ENCODE measurements at places on chromosomes 6 and 20.
A peak's percentile ranks its signal among the peaks of the same experiment; 100 is the strongest.

DNA sequence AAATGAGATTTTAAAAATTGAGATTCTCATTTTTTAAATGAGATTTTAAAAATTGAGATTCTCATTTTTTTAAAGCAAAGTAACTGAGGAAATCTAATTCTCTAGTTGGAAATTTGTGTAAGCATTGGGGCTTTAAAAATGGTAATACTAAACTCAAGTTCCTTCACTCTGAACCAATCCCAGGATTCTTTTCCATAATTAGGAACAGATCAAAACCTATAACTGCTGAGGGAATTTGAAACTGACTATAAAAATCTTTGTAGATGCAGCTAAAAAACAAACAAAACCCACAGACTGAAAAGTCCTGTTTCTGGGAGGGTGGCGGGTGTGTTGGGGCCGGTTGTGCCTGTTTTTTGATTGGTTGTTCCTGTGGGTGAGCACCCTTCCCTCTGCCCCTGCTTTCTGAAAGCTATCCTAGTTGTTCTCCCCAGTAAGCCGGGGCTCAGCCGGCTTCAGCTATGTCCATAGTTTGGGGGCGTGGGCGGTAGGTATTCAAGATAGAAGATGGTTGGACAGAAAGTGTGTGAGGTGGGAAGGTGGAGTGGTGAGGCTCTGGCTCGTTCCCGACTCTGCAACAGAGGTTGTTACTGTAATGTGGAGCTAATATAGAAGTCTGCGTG lies 49.3 kb downstream of the GFRA4 start:
- DNase-seq = no peak

DNA sequence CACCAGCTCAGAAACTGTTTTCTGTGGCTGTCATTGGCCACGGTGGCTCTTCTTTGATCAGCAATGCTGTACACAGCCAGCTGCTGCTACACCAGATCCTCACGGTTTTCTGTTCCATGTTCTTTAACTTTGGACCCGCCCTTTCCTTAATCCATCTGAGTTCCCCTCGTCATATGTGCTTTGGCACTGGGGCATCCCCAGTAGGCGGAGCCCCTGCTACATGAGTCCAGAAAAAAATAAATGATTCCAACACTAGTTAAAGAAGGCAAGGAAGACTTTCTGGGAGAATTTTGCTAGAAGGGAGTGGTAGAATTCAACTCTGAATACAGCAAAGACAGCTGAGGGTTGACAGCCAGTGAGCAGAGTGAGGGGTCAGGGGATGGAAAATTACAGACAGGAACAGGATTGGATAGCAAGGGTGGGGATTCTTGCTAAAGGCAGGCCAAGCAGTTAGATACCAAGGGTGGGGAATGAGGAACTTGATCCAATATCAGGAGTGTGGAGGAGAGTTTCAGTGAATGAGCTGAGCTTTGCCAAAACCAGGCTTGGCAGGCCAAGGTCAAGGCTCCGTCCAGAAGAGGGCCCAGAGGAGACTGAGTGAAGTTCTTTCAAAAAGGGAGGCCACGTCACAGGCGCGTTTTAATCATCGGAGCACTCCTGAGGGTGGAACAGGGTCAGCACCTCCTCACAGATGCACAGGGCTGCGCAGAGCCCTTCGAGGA lies 391.8 kb downstream of the CDH4 start:
- DNase-seq = no peak

GRCh38 chr6:166697113-166697512 lies 70.1 kb upstream of the RPS6KA2 start:
- no peak for DNase-seq

- DNase-seq = no peak
Observed at GRCh38 chr6:13066050-13066449, 262.3 kb downstream of the TBC1D7 start.

DNA sequence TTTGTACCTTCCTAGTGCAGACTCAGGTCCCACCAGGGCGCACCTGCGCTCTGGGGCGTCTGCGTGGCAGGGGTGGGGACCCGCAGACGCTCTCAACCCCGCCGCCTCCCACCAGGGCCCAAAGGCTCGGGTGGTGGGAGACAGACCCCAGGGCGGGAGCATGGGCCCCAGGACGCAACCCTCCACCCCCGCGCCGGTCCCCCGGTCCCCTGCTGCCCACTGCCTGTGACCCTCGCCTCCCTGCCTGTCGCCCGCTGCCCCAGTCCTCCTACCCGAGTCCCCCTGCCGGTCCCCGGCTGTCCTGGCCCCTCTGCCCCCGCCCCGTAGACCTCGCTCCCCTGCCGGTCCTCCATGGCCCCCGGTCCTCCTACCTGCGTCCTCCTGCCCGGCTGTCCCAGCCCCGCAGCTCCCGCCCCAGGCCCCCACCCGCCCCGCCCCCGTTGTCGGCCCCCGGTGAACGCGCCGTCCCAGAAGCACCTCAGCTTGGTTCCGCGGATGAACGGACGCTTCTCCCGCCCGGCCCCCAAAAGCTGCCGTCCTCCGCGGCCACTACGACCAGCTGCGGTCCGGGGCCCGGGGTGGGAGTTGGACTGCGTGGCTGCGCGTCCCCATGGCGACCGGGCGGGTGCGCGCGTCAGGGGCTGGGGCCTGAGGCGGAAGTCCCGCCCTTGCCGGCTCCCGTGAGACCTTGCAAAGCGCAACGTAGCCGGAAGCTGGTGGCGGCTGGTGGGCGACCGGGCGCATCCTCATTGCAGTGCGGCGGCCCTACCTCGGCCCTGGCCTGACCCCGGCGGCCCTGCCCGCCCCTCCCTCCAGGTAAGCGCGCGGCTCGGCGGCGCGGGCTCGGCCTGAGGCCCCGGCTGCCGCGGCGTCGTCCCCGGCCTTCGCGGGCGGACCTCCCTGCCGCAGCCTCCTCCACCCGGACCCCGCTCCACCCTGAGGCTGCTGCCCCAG lies at the start of gene ARFGAP1:
Gene ARFGAP1 (plus strand): TSS at position 709 of the 954 bp plus-strand sequence. CDS start 2,768 bp downstream, outside the sequence.
- peak; percentile 71 for DNase-seq

GRCh38 chr20:12677925-12678324 lies 330.8 kb upstream of the SPTLC3 start:
- DNase-seq = no peak

GRCh38 chr6:73455865-73456629 lies 4.0 kb upstream of the CGAS start:
- no peak for DNase-seq

DNA sequence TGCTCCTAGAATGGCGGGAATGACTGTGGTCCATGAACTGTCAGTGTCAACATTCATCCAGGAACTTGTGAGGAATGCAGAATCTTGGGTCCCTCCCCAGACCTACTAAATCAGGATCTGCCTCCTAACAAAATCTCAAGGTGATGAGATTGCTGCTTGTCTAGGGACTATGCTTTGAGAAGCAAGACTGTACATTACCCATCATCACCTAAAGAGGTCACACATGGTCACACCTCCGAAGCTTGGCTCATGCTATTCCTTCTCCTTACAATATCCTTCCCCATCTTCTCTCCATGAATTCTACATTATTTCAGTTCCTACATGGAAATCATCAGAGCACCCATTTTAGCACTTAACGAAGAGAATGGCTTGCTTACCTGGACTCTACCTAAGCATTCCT lies 102.3 kb upstream of the JARID2 start:
- no peak for DNase-seq

DNA sequence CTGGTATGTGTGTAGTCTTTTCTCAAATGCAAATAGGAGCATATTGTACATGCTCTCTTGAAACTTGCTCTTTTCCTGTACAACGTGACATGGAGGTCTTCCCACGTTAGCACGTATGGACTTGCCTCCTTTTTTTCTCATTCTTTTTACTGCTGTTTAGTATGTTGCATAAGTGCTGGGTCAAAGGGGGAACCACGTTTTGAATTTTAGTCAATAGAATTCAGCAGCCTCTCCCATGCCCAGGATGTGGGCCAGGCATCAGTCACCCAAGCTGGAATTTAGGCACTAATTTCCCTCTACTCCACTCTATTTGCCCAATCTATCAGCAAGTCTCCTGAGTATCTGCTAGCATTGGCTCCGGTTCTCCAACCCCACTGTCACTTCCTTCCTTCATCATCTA lies 41.5 kb upstream of the RNF24 start:
- DNase-seq = no peak

DNA sequence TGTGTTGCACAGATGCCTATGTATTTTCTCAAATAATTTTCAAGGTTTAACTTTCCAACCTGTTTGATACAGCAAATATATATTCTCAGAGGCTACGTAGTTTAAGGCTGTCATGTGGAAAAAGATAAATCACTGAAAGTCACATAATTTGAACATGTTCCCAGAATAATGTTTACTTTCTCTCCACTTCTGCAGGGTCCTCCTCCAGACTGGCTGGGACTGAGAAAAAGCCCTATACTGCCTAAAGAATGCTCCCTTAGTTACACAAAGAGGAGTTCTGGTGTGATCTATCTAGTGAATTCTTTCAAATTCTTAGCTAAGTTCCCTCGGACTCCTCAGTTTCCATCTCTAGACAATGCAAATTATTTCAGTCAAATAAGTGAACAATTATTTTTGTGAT lies 411.0 kb downstream of the C6orf118 start:
- DNase-seq = no peak

GRCh38 chr6:150198532-150198931 lies 55.7 kb downstream of the PPP1R14C start:
- peak; percentile 12 for DNase-seq

GRCh38 chr6:29591677-29592076 lies 6.8 kb downstream of the OR2H2 start:
- DNase-seq = no peak

- DNase-seq = peak; percentile 65
Observed at GRCh38 chr6:30357678-30358540, 13.0 kb downstream of the RPP21 start.

DNA sequence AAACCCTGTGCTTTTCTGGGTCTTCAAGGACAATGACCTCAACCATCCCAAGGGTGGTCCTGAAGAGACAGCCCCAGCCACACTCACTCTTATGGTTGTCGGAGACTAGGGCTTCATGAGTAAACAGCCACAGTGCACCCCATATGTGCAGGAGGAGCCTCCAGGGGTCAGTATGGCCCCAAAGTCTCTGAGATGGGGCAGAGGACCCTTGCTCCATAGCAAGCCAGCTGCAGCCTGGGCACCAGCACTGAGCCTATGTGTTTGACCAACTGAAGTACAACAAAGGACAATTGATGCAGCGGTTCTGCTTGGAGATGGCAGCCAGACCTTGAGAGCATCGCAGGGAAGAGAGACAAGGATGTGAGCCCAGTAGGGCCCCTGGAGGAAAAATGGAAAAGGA lies 112.2 kb downstream of the LRFN2 start:
- peak; percentile 66 for DNase-seq

DNA sequence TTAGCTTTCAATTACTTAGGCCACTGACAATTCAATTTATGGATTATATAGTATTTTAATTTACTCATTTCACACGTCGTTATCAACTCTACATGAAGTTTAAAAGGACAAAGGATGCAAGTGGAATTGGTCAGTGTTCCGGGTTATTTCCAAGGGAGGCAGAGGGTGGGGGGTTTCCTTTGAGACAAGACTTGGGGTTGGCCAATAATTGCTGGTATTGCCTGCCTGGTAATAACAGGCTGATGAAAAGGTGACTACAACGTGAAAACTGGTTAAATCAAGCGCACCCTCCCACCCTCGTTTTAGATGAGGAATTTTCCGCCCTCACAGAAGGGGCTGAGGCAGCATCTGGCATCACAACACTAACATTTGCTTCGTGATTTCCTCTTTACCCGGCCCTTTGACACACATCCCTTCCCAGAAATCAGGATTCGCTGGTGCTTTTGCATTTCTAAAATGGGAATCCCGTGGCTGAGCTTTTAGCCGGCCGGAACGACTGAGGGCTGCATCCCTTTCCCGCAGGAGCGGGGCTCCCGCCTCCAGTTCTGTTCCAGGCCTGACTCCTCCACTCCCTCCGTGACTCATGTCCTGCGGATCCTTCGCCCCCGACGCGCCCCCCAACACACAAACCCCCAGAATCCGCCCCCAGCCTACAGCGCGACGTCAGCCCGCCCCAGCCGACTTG lies 999 bp upstream of the PIM1 start:
- peak; percentile 58 for DNase-seq

- no peak for DNase-seq
Observed at GRCh38 chr6:100084316-100084990, 90.4 kb upstream of the MCHR2 start.

DNA sequence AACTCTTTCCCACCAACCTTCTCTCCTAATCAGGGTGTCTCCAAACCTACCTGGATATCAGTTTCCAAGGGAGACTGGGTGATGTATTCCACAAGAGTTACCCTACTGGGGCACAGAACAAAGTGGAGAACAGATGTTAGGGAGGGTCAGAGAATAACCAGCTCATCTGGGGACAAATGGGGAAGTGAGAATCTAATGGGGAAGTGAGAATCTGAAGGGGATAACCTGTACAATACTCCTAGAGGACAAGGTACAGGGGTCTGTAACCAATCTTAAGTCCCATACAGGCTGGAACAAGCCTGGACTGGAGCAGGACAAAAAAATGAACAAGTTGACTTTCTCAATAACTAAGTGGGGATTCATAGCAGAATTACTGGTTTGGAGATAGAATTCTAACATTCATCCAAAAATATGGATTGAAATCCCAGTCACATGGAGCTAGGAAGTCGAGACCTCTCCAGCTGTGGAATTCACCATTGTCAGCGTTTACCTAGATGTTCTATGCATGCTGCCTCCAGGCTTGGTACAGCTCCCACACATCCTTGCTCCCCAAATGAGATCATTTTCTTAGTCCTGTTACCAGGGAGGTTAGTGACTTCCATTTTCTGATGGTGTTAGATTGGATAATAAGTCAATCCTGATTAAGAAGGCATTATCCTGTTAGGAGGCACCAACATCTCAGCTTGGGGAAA lies 214.8 kb upstream of the MOCS1 start:
- DNase-seq = peak; percentile 26

DNA sequence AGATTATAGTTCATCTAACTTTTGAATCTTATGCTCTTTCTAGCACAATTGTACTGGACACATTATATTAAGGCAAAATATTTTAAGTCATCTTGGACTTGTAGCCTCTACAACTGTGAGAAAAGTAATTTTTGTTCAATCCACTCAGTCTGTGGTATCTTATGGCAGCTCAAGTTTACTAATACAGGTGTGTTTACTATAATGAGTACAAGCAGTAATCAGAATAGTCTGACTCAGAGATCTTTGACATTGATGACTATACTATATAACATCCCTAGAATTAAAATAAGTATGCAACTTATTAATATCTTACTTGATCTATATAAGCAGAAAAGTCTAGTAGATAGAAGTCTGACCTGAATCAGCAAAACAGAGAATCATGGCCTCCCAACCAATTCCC lies 40.7 kb upstream of the PRSS16 start:
- DNase-seq = no peak

GRCh38 chr6:144286503-144287393 lies 1.6 kb downstream of the UTRN start:
- DNase-seq = no peak

DNA sequence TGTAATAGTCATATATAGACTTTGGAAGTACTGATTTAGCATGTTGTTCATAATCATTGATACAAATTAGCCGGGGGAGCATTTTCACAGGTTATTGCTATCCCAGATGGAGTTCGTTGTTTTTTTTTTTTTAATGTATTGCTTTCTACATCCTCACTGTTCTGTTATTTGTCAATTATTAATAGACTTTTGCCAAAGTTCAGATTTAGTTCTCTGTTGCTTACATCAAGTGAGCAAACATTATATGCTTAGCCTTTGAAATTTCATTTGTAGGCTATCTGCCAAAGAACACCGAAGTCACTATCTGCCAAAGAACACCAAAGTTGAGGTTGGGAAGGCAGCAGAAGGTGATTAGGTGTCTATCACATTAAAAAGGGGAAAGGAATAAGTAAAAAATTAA lies at the start of gene HAO1:
Gene HAO1 (minus strand): TSS at position 118 of the 400 bp plus-strand sequence. CDS start 36 bp downstream, at position 82.
- DNase-seq = no peak

- DNase-seq = no peak
Observed at GRCh38 chr6:122758927-122759334, 20.6 kb upstream of the FABP7 start.

GRCh38 chr6:77361018-77361417 lies 102.3 kb downstream of the HTR1B start:
- DNase-seq = no peak

- DNase-seq = no peak
Observed at GRCh38 chr6:111417946-111418345, 65.1 kb downstream of the REV3L start.
